Fibroblast of skin of back (primary cell): ENCODE measurements at places on chromosomes 3 and 15.

GRCh38 chr15:58161436-58161930 lies 23.3 kb downstream of the AQP9 start:
- DNase-seq, result no peak

GRCh38 chr3:70771426-70772147 lies 459.1 kb upstream of the MDFIC2 start:
- DNase-seq, result peak; percentile 50

DNA sequence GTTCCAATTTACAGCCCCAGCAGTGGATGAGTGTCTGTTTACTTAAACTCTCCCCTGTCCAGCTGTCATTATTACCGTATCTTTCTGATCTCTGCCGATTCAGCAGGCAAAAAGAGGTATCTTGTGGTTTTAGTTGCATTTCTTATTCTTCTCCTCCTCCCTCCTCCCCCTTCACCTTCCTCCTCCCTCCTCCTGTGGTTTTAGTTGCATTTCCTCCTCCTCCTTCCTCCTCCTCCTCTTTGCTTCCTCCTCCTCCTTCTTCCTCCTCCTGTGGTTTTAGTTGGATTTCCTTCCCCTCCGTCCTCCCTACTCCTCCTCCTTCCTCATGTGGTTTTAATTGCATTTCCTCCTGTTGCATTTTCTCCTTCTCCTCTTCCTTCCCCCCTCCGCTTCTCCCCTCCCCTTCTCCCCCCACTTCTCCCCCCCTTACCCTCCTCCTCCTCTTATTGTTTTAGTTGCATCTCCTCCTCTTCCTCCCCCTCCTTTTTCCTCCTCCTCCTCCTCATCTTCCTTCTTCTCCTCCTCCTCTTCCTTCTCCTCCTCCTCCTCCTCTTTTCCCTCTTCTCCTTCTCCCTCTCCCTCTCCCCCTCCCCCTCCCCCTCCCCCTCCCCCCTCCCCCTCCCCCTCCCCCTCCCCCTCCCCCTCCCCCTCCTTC lies 25.3 kb upstream of the VPS33B start:
- no peak for DNase-seq

GRCh38 chr15:54312528-54312927 lies 334.3 kb downstream of the UNC13C start:
- DNase-seq, result no peak

GRCh38 chr15:68587769-68588385 lies 9.1 kb downstream of the CORO2B start:
- DNase-seq, result no peak

DNA sequence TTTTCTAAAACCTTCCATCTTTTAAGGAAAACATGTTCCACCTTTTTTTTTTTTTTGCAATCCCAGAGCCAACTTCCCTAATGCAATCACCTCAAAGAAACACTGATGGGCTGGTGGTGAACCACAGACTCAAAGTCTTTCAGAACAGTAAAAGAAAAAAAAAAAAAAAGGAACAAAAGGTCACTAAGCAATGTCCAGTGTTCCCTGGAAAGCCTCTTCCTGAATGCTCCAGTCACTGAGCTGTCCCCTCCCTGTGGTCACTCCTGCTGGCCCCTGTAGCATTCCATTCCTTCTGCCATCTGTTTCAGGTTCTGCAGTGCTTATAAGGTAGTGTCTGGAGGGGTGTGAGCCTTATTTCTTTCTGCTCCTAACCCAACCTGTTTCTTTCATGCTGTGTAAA lies 53.3 kb downstream of the AAGAB start:
- no peak for DNase-seq

DNA sequence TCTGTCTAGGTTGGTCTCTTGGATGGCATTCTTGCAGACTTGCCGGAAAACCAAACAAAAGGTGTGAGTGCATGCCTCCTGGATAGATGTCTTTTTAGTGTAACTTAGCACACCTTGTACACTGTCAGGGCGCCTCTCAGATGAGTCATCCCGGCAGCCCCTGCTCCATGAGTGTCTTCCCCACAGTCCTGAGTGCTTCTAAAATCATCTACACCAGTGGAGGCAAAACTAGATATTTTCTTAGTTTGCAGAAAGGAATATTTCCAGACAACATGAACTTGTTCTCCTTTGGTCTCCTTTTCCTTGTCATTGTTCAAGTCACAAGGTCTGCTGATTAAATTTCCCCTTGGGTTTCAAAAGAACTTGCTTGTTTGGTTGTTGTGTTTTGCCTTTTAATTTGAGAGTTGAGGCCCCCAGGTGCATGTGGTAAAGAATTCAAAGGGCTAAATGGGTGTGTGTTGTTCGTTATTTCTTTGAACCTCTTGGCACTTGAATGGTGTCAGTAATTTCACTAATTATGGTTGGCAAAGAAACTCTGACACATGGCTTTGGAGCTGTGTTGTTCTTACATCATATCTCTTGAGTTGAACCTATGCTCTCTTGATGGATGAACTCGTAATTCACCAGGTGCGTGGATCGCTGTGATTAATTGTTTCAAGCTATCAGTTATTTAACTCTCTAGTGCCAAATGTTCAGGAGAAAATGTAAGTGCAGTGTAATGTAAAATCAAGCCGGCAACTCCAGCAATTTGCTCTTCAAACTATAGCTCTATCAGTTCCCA lies 98.2 kb downstream of the IGF1R start:
- no peak for DNase-seq

DNA sequence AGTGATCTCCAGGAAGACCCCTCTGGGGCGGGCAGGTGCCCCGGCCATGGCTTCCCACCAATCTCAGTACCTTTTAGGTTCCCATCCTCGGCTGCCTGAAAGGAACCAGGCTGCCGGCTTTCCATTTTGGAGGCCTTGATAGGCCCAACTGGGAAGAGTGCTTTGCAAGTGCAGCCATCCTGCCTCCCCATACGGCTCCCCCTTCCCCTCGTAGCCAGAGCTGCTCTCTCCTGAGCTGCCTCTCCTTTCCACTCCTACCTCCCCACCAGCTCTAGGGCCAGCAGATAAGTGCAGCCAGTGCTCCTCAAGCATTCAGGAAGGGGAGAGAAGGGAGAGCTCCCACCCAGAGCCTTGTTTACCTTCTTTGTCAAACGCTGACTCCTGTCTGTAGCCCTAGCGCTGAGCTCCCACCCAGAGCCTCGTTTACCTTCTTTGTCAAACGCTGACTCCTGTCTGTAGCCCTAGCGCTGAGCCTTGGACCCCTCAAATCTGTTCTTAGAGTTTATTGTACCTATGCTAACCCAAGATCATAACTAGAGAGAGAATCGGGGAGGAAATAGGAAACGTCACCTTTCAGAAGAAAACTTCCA lies 133.0 kb downstream of the LRRK1 start:
- DNase-seq, result no peak

DNA sequence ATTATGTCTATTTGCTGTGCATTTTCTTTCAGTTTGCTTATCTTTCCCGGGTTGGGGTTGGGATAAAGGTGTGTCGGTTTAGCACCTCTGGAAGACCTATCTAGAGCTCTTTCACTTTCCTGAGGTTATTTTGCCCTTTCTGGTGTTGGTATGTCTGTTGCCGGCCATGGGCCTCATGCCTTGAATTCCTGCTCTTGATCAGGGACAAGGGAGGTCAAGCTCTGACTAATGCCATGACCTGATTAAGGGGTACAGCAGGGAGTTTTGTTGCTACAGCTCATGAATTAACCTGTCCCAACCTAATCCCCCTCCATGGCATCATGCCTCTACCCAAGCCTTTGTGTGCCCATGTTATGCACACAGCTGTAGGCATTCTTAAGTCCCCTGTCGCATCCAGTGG lies 70.5 kb upstream of the GOLGA6B start:
- no peak for DNase-seq

DNA sequence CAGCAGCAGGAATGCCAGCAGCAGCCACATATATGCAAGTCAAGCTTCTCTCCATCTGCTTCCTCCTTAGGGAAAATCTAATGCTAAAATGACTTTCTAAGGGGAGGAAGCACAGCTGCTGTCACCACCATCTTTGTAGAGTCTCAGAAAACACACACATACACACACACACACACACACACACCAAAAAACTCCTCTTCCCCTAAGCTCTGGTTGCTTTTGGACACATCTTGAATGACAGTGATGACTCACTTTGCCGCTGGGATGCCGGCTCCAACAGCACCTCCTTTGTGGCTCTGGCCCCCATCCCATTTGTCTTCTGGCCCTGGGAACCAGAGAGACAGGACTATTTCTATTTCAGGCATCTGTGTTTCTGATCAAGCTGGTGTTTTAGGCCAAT lies 124.8 kb upstream of the GOLIM4 start:
- DNase-seq, result peak; percentile 4

DNA sequence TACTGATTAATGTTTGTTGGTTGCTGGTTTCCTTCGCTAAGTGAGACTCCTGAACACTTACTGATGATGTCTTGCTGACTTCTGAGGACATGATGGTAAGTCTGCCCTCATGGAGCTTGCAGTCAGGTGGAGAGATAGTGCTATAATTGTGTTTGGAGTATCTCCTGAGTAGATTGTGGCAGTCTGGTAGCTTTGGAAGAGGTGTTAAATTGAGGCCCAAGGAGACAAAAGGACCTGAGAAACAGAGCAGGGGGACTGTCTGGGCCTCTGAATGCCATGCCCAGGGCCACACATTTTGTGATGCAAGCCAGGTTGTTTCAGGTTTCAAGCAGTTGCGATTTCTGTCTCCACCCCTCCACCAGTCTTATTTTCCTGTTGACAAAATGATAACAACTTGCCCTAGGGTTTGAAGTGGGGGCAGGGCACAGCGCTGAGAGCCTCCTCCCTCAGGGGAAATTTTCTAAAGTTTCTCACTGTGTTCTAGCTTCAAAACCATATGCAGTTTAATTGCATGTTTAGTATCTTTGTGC lies 16.7 kb downstream of the SMAD3 start:
- DNase-seq, result no peak

DNA sequence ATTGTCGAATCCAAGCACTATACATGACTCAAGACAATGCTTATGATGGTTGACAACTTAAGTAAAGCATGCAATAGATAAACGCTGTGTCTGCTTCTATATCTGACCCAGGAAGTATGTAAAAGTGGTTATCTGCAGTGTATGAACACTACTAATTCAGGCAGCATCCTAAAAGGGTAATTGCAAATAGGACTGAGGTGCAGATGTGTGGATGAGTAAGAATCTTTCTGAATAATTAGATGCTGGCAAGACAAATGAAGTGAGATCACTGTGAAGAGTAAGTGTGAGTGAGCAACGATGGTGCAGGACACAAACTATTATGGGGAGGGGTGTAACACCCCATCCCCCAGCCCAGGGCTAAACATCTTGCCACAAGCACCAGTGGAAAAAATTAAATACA lies 195.7 kb upstream of the CHRNA7 start:
- no peak for DNase-seq

- no peak for DNase-seq
Measured at GRCh38 chr3:110623571-110623970, 448.0 kb upstream of the NECTIN3 start.

- DNase-seq, result no peak
Measured at GRCh38 chr3:112427123-112427522, 72.1 kb downstream of the BTLA start.

DNA sequence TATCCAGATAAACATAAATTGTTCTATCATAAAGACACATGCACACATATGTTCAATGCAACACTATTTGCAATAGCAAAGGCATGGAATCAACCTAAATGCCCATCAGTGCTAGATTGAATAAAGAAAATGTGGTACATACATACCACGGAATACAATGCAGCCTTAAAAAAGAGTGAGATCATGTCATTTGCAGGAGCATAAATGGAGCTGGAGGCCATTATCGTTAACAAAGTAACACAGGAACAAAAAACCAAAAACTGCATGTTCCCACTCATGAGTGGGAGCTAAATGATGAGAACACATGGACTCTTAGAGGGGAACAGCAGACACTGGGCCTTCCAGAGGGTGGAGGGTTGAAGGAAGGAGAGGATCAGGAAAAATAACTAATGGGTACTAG lies 79.2 kb downstream of the SH3GL3 start:
- no peak for DNase-seq

DNA sequence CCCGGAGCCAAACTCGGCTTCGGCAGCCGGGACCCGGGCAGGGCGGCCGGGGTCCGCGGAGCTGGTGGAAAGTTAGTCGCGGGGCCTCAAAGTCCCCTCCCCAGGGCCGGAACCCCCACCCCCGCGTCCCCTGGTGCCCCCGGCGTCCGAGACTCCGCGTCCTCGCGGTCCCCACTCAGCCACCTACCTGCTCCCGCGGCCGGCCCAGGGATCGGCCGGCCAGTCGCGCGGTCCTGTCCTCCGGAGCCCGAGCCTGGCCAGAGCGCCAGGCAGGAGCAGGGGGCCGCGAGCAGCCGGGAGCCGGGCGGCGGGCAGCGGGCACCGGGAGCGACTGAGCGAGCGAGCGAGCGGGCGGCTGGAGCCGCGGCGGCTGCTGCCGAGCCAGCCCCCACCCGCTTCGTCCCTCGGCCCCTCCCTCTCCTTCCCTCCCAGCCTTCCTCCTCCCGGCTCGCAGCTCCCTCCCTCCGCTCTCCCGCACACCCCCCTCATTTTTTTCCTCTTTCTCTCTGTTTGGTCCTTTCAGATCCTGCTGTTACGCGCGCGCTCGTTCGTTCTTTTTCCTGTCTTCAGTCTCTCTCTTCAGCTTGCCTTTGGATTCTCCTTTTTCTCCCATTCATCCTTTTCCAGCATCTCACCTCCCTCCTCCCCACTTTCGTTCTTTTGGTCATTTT lies at the start of gene MEGF11:
Gene MEGF11, minus strand, starts transcription at position 333 of the 671 bp plus-strand sequence. CDS start 125,347 bp downstream, outside the sequence.
- peak; percentile 39 for DNase-seq

GRCh38 chr15:44801364-44801763 lies 65.0 kb downstream of the TRIM69 start:
- no peak for DNase-seq

DNA sequence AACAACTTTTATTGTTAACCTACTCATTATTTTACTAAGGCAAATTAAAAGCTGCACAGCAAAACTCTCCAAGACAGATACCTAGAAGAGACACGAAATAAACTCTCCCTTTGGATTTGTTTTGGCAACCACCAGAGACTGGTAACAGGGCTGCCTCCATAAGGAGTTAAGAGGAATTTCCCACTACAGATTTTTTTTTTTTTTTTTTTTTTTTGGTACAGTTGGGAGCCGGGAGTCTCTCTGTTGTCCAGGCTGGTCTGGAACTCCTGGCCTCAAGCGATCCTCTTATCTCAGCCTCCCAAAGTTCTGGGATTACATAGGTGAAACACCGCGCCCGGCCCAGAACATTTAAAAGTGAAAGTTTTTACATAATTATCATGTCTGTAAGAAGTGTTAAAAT lies 73.6 kb upstream of the VGLL4 start:
- peak; percentile 64 for DNase-seq
